GM12865 (cell line): ENCODE measurements at places on chromosomes 3 and 15.

DNA sequence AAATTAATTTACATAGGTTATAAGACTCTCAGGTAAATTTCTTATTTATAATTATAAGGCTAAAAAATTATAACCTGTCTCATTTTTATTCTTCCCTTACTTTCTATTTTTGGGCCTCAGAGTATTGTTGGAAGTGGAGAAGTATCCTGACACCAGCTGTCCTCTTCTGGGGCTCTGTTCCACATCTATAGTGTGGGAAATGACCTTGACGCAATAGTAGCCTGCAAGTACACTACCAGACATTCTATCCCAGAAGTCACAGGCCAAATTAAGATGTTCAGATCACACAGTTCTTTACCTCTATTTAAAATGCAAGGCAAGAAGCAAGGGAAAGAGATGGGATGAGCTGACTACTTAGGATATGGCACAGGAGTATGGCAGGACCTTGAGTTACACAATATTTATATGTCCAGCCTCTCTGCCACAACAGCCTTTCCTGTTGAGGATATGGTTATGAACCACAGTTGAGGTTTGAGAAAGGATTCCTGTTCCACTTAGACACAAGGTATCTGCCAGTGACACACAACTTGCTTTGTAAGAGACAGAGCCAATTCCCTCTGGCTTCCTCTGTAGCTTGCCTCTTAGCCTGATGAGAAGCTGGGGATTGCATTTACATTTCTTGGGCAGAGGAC, 158.0 kb upstream of the IL12A start:
- DNase-seq, result no peak

GRCh38 chr3:165336786-165337185, 140.6 kb upstream of the SLITRK3 start:
- DNase-seq, result no peak

- no peak for DNase-seq
Observed at GRCh38 chr3:128508852-128509251, 15.9 kb upstream of the GATA2 start.

- no peak for DNase-seq
Observed at GRCh38 chr3:79154865-79155264, 612.9 kb downstream of the ROBO1 start.

- DNase-seq, result no peak
Observed at GRCh38 chr15:85543741-85544155, 163.3 kb downstream of the AKAP13 start.

DNA sequence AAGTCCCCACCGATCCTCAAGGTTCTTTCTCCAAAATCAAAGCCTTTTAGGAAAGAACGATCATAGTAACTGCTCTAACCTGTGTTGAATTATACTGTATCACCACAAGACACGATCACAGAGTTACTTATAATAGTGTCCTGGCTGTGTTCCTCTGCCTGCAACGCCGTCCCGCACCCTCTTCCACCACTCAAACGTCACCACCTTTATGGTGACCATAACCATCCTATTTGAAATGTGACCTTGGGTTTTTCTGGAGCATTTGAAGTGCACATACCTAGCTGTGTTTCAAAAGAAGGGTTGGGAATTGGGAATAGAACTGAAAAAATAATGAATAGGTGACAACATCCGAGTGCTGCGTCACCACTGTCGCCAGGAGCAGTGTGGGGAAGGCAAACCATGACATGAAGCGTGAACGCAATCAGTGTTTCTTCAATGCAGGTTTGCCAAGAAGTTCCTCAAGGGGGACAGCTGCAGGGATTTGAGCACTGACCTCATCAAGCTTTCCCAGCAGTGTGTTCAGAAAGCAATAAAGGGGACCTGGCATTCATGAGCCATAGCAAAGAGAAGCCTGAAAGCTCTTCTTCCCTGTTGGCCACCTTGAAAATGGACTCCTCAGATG, 769 bp upstream of the SELENOS start:
- DNase-seq, result no peak

GRCh38 chr3:37163262-37164015, 10.9 kb downstream of the LRRFIP2 start:
- DNase-seq, result peak; percentile 64

- DNase-seq, result no peak
Observed at GRCh38 chr3:179027326-179027900, 44.2 kb downstream of the ZMAT3 start.

GRCh38 chr15:58608129-58608590, 141.3 kb downstream of the ADAM10 start:
- no peak for DNase-seq

- DNase-seq, result no peak
Observed at GRCh38 chr3:44058868-44059203, 182.8 kb upstream of the TOPAZ1 start.

DNA sequence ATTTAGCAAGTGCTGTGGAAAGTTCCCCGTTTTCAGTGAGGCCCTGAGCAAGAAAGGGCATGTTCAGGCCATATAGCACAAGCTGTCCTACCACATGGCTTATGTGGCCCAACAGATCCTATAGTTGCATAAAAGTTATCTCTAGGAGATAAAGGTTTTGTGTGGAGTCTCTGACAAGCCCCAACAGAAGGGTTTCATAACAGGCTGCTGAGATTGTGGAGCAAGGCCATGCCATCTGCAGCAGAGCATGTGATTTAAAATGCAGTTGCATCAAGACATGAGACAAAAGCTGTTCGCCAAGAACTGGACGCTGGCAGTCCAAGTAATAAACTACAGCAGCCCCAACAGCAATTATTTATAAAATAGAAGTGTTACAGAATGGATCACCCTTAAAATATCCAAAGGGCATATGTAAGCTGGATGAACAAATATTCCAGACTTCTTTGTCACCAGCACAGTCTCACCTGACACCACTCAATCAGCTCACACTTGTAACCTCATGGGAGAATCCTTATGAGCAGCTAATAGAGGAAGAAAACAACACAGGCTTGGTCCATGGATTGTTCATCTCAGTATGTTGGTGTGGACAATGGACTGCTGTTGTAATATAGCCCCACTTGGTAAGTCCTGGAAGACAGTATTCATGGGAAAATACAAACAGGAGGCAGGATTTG, 14.4 kb upstream of the CLDN1 start:
- DNase-seq, result no peak

GRCh38 chr3:52714335-52715302, 8.7 kb downstream of the SPCS1 start:
- no peak for DNase-seq

DNA sequence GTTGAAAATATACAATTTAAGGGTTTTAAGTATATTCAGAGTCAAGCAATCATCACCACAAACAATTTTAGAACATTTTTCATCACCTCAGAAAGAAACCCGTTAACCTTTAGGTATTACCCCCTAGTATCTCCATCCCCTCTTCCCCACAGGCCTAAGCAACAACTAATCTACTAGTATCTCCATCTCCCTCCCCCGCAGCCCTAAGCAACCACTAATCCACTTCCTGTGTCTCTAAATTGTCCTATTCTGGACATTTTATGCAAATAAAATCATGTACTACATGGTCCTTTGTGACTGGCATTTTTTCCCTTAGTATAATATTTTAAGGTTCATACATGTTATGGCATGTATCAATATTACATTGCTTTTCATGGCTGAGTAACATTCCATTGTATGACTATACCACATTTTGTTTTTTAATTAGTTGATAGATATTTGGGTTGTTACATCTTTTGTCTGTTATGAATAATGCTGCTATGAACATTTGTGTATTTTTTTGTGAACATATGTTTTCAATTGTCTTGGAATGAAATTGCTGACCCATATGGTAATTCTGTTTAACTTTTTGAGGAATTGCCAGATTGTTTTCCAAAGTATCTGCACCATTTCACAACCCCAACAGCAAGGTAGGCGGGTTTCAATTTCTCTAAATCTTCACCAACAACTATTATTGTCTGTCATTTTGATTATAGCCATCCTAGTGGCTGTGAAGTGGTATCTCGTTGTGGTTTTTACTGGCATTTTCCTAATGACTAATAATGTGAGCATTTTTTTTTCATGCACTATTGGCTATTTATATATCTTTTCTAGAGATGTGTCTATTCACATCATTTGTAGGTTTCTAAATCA, 215.6 kb upstream of the CD96 start:
- DNase-seq, result no peak

DNA sequence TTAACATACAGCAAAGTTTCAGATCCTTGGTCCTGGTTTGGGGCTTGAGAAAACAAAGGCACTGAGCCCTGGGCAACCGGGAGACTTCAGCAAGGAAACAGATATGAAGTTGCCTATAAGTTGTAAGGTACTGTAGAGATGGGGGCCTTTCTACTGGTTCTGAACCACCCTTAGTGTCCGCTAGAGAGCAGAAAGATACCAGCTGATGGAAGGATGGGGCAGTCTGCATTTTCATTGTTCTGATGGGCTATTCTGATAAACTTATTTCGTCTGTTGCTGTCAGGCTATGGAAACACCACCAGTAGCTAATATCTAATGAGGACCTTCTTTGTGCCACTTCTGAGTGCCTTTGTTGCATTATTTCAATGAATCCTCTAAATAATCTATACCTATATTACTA, 38.7 kb downstream of the FGD5 start:
- no peak for DNase-seq

DNA sequence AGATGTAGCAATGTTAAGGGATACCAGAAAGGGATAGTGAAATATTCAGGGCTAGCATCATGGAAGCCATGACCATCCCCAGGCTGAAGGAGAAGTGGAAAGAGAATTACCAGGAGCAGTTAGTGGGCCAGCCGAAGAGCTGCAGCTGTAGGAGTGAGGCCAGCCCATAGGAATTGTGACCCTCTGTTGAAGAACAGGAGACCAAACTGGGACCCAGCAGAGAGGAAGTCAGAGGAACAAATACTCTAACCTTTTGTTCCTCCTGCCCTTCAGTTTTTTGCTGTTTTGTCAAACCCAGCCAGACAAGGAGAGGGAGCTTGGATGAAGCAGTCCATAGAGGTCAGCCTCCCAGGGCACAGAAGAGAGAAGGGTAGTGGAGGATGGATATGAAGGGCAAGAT, 115.4 kb downstream of the CLSTN2 start:
- no peak for DNase-seq

- no peak for DNase-seq
Observed at GRCh38 chr3:12427551-12427950, 56.7 kb upstream of the TSEN2 start.

DNA sequence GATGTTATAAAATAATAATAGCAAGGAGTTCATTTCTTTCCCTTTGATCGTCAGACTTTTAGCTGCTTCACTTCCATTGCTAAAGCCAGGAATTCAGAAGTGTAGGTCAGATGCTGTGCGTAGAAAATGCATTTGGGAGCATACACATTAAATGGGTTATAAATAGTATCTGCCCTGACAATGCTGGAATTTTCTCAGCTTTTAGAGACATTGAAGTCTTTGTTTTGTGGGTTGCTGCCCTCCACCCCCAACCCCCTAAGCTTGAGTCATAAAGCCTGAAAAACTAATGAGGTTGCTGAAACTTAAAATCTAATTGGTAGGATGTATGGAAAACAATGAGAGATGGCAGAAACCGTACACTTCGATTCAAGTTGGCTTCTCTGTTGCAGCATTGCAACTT, 81.9 kb downstream of the MITF start:
- no peak for DNase-seq

GRCh38 chr3:52395503-52395865, 49.4 kb downstream of the SEMA3G start:
- no peak for DNase-seq
